ENCODE measurements at places on chromosomes 3 and 15. TPM values are rescaled to one million over a fixed set of nuclear protein-coding genes. Genes with fewer than 3 reads are reported as not detected.

Gene RAD51
- 1.3 TPM for total RNA-seq

Gene RYR3
- 0.50 TPM for total RNA-seq

Gene CACNA2D3
- 0.17 TPM for total RNA-seq

Gene RTP1
- not detected for total RNA-seq

Gene CD96
- total RNA-seq: not detected
